Pancreas (tissue), 10 donors: ENCODE measurements at places on chromosomes 2 and 18. TPM values are rescaled to one million over a fixed set of nuclear protein-coding genes. Genes with fewer than 3 reads are reported as not detected.

- no peak for DNase-seq
Measured at GRCh38 chr18:53169346-53169745, 829.3 kb downstream of the DCC start.

GRCh38 chr2:23912054-23912453, 14.9 kb downstream of the ATAD2B start:
- DNase-seq: no peak

GRCh38 chr18:54671291-54671881, 80.3 kb downstream of the DYNAP start:
- DNase-seq: no peak

- DNase-seq: no peak
Measured at GRCh38 chr2:197322724-197323720, 12.4 kb upstream of the ANKRD44 start.

DNA sequence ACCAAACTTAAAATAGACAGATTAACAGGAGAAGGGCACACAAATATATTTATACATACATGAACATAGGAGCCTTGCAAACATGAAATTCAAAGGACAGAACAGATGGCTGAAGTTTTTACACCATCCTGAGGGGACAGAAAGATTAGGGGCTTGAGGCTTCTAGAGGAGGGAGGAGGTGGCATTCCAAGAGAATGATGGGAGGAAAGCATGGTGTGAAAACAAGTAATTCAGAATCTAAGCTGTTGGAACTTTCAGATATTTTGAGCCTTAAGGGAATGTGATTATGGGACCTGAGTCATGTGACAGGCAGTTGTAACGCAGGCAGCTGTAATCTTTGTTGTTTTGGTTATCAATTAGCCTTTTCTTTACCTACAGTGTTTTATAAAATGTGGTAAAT, 225.2 kb upstream of the SPOPL start:
- DNase-seq: no peak

- no peak for DNase-seq
Measured at GRCh38 chr2:24486636-24487205, 4.3 kb upstream of the NCOA1 start.

- no peak for DNase-seq
Measured at GRCh38 chr2:42601076-42601475, 32.6 kb downstream of the MTA3 start.

GRCh38 chr2:146579147-146579930, 1265.5 kb upstream of the ACVR2A start:
- no peak for DNase-seq

GRCh38 chr2:205138735-205139134, 543.6 kb upstream of the NRP2 start:
- no peak for DNase-seq

DNA sequence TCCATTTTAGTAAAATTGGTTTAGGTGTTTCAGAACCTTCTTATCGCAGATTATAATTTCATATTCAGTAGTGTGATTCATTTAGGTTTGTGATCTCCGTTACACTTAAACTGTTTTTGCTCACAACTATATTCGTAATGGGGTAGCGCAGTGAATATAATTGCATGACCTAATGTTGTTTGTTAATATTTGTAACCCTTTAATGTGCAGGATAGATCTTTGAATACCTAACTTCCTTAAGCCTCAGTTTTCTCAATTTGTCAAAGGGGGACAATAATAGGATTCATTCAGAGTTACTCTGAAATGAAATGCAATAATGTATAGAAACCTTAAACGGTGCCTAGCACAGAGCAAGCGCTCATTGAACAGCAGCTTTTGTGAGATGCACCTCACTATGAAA, 558 bp upstream of the ZDBF2 start:
- no peak for DNase-seq

DNA sequence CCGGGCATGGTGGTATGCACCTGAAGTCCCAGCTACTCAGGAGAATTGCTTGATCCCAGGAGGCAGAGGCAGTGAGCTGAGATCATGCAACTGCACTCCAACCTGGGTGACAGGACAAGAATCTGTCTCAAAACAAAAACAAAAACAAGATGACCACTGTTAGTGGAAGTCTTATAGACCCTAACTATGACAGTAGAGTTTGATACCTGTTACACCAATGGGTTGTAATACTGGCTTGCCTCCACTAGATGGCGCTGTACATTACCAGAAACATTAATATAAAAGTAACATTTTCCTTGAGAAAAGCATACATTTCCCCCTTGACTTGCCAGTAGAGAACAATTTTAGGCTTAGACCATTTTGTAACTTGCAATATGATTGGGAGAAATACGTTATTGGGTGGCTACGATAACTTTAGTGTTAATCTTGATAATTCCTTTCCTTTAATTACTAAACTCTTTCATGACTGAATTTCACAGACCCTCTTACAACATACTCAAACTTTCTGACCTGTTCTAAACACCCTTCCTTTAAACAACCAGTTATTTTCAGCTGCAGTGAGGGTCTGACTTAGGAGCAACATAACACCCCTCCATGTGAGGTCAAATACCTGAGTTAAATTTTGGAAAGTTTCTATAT, 19.5 kb downstream of the SLC25A52 start:
- no peak for DNase-seq

DNA sequence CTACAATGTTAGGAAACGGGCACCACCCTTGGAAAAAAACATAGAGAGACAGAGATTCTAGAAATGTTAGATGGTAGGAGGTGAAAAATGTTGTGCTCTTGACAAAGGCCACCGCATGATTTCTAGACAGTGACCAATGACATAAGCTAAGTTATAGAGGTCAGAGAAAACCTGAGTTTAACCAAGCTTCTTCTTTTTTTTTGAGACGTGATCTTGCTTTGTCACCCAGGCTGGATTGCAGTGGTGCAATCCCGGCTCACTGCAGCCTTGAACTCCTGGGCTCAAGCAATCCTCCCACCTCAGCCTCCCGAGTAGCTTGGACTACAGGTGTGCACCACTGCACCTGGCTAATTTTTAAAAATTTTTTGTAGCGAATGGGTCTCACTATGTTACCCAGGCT, 13.0 kb downstream of the FER1L5 start:
- DNase-seq: no peak

- peak; percentile 69 for DNase-seq
Measured at GRCh38 chr2:177148477-177149154, 64.0 kb upstream of the HNRNPA3 start.

DNA sequence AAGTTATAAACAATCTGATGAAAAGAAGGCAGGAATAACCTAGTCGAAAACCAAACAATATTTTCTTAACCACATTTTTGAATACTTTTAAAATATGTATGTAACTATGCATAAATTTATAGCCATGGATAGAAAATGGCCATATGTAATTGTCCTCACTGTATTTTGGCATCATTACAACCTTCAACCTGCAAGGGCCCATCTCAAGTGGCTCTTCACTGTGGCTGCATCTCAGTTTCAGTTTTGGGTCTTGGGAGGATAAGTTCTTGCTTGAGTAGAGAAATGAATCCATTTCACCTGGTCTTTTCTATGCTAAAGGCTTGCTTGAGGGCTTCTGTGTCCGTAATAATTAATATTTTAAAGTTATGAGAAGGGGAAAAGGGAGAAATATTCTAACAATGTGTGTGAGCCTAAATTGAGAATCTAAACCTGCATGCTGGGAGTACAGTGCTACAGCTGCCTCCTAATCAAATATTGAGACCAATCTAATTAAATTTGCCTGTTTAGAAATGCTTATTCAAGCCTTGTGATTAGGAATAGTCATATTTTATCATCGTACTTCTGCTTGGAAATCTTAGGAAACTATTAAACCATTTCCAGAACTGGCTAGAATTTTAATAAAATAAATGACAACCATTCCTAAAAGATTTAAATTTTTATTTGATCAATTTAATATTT, 92.5 kb downstream of the EML4 start:
- DNase-seq: no peak

DNA sequence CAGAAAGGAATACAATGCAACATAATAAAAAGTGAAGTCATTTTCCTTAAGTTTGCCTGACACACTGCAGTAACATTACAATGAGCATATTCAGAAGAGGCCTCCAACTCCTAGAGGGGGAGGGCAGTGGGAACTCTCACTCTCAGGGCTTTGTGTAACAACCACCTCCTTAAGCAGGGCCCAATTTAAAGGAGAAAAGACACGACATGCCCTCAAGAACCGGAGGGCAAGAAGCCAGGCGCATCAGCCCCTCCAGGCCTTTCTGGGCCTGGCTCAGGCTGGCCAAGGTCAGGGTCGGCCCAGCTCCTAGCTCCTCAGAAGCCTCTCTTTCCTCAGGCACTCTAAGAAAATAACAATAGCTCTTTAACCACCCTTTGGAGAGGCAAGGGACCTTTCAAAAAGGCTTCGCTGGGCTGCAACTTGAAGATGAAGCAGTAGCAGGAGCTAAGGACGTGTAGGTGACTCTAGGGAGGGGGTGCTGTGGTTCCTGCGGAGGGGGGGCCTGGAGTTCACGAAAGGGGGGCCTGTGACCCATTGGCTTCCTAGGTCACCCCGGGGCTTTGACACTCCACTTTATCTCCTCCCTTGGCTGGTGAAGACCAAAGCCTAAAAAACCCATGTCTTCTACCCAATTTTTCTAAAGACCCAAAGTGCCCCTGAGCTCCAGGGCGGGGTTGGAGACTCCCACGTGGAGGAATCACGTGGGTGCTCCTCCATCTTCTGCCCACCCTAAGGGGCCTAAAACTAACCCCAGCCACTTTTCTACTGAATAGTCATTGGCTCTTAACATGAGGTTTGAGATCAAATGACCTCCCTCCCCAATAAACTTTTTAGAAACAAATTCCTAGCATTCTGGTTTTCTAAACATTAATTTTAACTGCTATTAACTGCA, 13.3 kb downstream of the SERTAD2 start:
- DNase-seq: no peak

DNA sequence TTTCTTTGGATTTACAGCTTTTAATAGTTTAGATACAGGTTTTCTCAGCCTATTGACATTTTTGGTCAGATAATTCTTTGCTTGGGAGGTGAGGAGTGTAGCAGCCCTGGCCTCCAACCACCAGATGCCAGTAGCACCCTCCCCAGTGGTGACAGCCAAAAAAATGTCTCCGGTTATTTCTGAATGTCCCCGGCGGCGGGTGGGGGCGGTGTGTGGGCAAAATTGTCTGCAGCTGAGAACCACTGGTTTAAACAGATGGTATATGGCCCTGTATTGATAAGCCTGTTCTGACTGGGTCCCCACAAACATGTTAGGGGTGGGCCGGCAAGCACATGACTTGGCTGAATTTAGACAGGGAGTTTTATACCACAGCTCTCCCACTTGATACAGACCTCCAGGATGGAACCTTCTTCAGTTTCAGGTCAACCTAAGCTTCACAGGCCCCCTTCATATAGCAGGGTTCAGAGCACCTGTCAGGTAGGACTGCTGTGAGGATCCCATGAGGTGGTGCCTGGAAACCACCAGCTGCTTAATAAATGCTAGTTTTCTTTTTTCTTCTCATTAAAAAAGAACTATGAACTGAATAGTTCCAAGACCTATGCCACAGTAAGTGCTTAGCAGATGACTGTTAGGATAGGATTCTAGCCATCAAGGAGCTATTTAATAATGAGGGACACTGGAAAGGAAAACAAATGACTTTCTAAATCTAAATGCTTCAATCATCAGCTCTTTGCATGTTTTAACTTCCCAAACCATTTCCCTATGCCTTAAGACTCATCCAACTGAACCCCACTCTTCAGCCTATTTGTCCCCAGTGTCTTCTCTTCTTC, 18.1 kb downstream of the LPIN2 start:
- DNase-seq: no peak

GRCh38 chr18:2881088-2881839, 34.5 kb downstream of the EMILIN2 start:
- no peak for DNase-seq

GRCh38 chr2:46339676-46340459, 42.7 kb downstream of the EPAS1 start:
- no peak for DNase-seq

- DNase-seq: no peak
Measured at GRCh38 chr2:10901160-10901939, 10.4 kb upstream of the KCNF1 start.

DNA sequence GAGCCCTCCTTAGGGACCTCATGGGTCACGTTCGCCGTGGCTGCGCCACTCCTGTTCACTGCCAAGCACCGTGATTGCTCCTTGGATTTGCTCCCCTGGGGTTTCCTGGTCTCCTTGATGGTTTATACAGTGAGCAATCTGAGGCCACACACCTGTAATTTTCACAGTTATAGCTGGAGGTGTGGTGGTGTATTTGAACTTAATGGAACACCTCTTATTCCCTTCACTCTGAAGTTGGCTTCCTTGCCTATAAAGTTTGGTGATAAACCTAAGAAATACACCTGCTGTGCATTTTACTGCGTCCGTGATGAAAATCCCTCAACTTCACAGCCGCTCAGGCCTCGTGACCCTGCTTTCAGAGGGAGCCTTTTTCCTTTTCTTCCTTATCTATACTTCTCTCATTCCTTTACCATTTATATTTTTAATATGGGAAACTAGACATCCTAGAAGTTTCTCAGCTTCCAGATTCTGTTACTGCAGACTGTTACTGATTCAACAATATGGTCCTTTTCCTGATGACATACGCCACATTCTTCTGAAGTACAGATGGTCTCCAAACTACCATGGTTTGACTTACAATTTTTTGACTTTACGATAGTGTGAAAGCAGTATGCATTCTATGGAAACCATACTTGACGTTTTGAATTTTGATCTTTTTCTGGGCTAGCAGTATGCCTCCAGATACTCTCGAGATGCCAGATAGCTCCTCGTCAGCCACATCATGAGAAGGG, 8.6 kb downstream of the ATG4B start:
- no peak for DNase-seq

- no peak for DNase-seq
Measured at GRCh38 chr2:100309311-100309710, 13.0 kb downstream of the LONRF2 start.

- no peak for DNase-seq
Measured at GRCh38 chr2:74658516-74658915, 4.5 kb downstream of the SEMA4F start.

- DNase-seq: no peak
Measured at GRCh38 chr2:143345887-143346787, 216.9 kb downstream of the ARHGAP15 start.

The GPR55 gene
- polyA plus RNA-seq: not detected

The SATB2 gene
- 2.1 TPM for polyA plus RNA-seq

The RBM44 gene
- polyA plus RNA-seq: 0.47 TPM

The TMEFF2 gene
- 0.05 TPM for polyA plus RNA-seq

The C2orf66 gene
- polyA plus RNA-seq: 0.16 TPM

The BMPR2 gene
- polyA plus RNA-seq: 2.5 TPM

The NYAP2 gene
- 0.04 TPM for polyA plus RNA-seq

The ZNF521 gene
- 0.42 TPM for polyA plus RNA-seq

The TOGARAM2 gene
- polyA plus RNA-seq: 9.1 TPM

The SLC9A2 gene
- 0.02 TPM for polyA plus RNA-seq
